ENCODE measurements at places on chromosomes 11 and 22.

DNA sequence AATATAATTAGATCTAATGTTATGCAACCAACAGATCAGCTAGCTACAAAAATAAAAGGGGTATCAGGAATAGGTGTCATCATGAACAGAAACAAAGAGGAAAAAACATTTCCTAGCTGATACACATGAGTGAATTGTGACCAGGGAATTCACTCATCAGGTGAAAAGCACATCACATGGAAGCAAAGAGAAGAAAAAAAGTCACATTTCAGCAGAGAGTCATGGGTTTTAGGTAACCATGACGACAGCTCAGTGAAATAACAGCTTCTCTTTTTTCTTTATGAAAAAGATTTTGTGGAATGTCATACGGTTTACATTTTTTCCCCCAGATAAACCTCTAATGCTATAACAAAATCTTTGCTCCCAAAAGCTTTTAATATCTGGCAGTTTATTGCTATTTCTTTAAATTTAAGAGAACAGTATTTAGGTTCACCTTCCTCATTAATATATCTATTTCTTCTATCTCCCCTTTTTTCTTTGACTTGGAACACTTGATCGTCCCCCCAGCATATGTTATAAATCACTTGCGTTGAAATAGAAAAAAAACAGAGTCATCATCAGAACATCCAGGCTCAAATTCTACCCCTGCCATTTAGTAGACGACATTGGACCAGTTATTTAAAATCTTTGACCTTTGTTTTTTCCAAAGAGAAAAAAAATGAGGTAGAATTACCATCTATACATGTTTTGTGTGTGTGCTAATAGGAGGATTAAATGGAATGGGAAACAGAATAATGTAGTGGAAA, 5.3 kb downstream of the TYR start:
- DNase-seq, result peak; percentile 90

GRCh38 chr22:22348127-22348814, 103.7 kb downstream of the VPREB1 start:
- DNase-seq, result no peak

GRCh38 chr11:27296497-27296896, 66.5 kb downstream of the CCDC34 start:
- DNase-seq, result no peak

- DNase-seq, result no peak
Measured at GRCh38 chr11:69814411-69814810, 4.8 kb downstream of the FGF3 start.

DNA sequence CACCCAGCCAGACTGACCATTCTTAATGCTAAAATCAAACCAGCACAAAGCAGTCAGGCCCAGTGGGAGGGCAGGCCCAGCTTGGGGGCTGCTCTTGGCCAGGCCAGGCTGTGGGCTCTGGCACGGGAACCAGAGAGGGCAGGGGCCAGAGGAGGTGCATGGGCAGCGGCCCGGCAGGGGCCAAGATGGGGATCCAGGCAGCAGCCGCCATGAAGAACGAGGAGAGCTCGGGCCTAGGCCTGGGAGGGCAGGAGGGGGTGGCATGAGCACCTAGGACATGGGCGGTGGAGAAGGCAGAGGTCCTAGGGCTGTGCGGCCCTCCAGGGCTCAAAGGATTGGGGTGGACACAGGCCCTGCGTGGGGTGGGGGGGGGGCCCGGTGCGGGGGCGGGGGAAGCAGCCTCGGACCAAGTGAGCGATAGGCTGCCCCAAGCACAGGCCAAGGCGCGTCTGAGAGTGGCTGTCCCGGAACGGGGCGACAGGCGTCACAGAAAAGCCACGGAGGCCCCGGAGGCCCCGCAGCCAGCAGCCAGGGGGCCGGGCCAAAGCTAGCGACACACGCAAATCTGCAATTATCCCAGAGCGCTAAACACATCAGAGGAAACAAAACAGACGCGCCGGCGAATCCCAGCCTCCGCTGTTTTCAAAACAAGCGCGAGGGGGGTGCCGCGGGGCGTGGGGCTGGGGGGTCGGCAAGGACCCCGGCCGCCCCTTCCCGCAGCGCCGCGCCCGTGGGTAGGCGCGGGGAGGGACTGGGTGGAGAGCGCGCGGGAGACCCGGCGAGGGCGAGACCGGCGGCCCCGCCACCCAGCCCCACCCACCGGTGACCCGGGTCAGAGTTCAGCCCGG, 8.3 kb downstream of the PLXNB2 start:
- no peak for DNase-seq

DNA sequence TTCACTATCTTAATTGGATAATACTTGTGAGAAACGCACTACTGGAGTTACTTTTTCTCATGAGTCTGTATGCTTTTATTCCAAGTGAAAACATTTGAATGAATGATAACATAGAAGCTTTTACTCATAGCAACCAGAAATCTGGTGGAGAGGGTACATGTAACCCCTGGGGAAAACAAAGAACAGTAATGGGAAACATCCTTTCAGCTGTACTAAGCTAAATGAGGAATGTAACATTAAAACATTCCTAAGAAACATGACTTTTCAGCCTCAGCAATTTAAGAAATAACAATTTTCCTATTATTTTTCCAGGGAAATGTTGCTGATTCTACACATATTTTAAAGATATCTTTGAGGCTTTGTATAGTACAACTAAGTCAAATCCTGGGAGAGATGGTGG, 97.2 kb upstream of the CEP126 start:
- no peak for DNase-seq

- DNase-seq, result no peak
Measured at GRCh38 chr11:66362481-66363147, 8.9 kb downstream of the SLC29A2 start.

Measured in retinal pigment epithelial cell (primary cell).